Stimulated activated CD4-positive, alpha-beta T cell treated with anti-CD3 and anti-CD28 coated beads, Interleukin-15, amount 100 ng/mL, for 48 hours (primary cell): ENCODE measurements at places on chromosomes 6 and 20.

- no peak for DNase-seq
Measured at GRCh38 chr6:73774311-73774774, 78.3 kb downstream of the CD109 start.

DNA sequence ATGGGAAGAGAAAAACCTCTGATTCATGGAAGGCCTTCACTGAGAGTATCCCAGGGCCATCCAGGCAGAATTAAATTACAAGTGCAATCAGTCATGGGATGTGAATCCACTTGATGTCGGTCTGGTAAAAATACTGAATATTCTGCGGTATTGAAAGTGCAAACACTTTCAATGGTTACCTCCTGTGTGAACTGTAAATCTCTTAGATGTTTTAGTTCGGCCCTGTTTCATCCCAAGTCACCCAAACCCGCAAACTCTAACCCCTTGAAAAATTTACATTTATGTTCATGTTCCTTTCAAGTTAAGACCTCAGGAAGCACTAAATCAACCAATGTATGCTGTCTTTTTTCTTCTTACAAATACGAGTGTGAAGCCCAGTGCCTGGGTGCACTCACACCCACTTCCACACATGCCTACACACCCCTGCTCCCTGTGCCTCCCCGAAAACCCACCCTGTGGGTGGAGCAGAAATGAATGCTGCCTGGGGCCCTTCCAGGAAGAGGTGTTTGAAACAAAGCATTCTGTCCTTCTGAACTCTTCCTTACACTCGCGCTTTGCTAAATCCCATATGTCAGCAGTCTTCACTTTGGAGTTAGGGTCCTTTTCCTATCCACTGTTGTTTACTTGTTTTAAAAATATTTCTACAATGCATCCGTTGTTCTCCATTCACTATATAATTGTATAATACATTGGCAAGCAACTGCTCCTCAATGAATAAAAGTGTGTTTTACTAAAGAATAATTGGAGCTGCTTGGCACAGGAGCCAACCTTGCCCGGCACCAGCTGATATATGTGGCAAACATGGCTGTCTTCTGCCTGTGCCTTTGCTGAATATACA lies 62.7 kb downstream of the FYN start:
- DNase-seq = no peak

- no peak for DNase-seq
Measured at GRCh38 chr6:89134723-89135122, 11.1 kb upstream of the PM20D2 start.

- no peak for DNase-seq
Measured at GRCh38 chr20:49584418-49585382, 16.8 kb upstream of the PTGIS start.

DNA sequence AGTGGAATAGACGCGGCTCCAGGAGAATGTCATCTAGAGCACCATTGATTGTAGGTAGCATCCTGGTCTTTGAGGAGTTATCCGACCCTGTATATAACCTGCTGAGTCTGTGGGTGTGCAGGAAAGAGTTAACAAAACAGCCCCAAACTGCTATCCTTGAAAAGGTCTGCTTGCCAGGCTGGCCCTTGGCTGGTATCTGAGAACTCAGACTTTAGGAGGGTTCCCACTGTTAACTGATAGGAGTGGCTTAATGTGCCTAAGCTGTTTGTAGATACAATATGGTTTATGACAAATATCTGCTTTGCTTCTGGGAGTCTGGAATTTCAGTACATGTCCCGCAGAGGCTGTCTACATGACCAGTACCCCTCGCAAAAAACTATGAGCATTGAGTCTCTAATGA lies 27.6 kb upstream of the MCUR1 start:
- no peak for DNase-seq

DNA sequence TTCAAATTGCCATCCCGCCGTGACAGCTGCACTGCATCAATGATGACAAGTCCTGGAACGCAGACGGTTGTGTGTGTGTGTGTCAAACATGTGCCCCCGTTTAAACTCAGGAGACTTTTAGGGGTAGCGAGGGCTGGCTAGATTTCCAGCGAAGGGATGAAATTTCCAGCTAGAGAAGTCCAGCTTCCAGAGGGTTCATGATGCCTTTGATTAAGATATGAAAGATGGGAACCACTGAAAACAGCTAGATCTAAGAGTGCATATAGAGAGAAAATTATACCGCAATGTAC lies 644 bp downstream of the KIZ start:
- no peak for DNase-seq

- DNase-seq = no peak
Measured at GRCh38 chr6:11291582-11291981, 59.1 kb upstream of the NEDD9 start.

DNA sequence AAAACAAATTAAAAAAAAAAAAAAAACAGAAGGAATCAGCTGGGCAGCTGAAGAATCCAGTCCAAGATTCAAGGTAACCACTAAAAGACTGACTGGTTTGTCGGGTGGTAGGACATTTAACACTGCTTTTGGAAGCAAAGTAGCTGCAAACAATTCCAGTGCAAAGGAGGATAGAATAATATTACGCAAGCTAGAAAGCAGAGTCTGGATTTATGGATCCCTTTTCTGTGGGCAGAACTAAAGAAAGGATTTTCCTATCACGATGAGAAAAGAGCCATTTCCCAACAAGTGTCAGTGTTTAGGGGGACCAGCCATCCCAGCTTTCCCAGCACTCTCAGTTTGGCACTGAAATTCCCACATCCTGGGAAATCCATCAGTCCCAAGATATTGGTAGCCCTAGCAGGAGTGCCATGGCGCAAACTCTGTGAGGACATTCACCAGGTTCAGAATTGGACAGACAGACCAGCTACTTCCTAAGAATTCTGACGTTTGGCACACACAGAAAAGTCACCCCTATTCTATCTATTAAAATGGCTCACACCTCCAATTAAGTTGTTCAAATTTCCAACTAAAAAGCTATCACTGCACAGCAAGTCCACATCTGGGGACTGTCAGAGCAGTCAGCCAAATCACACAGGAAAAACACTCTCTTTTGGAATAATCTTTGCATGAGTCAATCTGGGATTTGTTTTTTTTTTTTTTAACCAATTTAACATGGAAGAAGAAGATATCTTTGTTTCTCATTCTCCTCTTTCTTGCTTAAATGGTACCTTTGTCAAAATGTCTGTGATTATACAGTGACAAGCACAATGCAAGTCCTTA lies 356.8 kb upstream of the ARID1B start:
- DNase-seq = no peak

- DNase-seq = no peak
Measured at GRCh38 chr6:170046791-170047626, 243.9 kb downstream of the DLL1 start.

GRCh38 chr6:43310624-43311023 lies 2.0 kb upstream of the CRIP3 start:
- DNase-seq = no peak

DNA sequence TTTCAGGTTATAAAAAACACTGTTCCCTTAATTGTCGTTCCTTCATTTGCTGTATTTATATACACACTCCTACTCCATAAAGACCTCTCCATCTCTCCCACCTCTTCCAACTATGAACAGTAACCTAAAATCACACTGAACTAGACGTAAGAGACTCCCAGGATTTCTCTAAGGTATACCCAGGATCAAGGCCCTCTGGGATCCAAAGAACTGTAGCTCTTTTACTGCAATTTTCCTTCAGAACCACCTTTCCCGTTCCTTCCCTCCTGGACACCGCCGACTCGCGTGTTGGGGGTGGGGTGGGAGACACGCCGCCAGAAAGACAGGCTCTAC lies 680 bp downstream of the LATS1 start:
- no peak for DNase-seq

- DNase-seq = no peak
Measured at GRCh38 chr20:52402514-52402913, 210.9 kb upstream of the ZFP64 start.

GRCh38 chr6:126967296-126968005 lies 151.0 kb upstream of the RSPO3 start:
- no peak for DNase-seq

DNA sequence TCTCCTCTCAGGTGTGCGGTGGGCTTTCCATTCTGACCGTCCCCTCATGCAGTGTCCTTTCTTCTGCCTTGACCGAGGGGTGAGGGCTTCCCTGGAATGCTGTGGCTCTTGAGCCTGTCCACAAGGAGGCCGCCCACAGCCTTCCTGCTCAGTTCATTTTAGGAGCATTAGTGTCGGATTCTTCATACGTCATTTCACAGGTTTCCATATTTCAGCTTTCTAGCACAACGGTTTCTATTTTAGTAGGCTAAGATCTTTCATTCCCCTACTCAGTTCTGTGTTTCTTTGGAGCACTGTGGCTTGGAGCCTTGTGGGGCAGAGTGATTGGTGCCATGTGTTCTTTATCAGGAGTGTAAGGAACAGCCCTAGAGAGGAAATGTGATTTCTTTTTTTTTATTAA lies 5.5 kb downstream of the PPP1R3G start:
- DNase-seq = no peak

DNA sequence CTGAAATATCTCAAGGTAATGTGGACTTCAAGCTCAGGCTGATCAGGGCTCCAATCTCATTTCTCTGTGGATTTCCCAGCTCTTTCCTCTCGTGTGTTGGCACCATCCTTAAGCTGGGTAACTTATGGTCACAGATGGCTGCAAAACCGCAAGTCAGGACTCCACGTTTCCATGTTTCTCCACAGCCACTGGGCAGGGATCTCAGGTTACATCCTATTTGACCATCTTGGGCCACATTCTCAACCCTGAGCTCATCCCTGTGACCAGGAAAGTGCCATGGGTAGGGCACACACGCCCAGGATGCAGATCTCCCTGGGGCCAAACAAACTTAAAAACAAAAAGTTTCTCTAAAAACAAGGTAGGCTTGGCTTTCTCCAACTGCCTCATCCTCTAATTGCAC lies 15.4 kb downstream of the RPS6KA2 start:
- DNase-seq = no peak

- DNase-seq = no peak
Measured at GRCh38 chr6:81735756-81736380, 16.6 kb downstream of the TENT5A start.

GRCh38 chr20:49759266-49759950 lies 45.7 kb upstream of the B4GALT5 start:
- DNase-seq = no peak

DNA sequence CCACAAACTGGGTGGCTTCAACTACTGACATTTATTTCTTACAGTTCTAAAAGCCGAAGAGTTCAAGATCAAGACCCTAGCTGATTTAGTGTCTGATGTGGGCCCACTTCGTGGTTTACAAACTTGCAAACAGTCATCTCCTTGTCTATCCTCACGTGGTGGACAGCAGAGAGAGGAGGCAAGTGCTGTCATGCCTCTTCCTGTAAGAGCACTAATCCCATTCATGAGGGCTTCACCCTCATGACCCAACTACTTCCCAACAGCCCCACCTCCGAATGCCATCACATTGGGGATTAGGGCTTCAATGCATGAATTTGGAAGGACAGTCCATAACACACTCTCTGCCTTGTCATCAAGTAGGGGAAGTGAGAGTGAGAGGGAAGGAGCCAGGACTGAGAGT lies 15.6 kb upstream of the ISM1 start:
- DNase-seq = no peak

- no peak for DNase-seq
Measured at GRCh38 chr6:30100585-30101443, 12.1 kb downstream of the TRIM31 start.

- DNase-seq = no peak
Measured at GRCh38 chr6:66986940-66987339, 1279.9 kb upstream of the EYS start.

DNA sequence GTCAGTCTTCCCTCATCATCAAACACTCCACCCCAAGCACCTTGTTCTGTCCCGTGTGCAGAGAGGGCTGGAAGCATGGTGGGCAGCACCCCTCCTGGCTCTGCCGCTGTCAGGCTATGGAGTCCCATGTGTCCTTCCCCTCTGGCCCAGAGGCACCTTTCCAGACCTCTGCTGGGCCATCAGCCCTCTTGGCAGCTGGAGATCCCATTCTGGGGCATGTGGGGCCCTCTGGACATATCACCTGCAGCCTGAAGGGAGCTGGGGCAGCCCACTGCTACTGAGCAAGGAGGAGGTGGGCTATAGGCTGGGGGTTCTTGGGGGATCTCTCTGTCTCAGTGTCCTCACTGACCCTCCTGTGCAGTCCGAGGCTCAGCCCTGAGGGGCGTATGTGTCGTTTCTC lies 42.2 kb downstream of the SUN5 start:
- DNase-seq = no peak

GRCh38 chr20:63381781-63382431 lies 20.8 kb upstream of the CHRNA4 start:
- DNase-seq = no peak

GRCh38 chr20:14264869-14265268 lies 72.5 kb downstream of the FLRT3 start:
- DNase-seq = no peak

DNA sequence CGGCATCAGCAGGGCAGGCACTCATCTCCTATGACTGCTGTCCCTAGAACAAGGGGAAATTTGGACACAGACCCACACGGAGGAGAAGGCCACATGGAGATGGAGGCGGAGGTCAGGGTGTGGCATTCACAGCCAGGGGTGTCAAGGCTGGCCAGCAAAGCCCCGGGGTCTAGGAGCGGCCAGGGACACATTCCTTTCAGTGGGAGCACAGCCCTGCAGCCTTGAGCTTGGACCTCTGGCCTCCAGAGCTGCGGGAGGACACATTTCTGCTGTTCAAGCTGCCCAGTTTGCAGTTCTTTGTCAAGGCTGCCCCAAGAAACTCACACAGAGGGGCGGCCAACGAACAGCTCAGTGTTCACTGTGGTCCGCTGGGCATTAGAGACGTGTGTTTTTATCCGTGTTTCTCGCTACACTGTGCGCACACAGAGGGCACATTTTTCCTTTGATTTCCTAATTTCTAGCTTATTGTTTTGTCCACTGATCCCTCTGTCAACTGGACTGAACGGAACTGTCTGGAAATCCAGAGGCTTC lies 93.4 kb upstream of the MPC1 start:
- no peak for DNase-seq

DNA sequence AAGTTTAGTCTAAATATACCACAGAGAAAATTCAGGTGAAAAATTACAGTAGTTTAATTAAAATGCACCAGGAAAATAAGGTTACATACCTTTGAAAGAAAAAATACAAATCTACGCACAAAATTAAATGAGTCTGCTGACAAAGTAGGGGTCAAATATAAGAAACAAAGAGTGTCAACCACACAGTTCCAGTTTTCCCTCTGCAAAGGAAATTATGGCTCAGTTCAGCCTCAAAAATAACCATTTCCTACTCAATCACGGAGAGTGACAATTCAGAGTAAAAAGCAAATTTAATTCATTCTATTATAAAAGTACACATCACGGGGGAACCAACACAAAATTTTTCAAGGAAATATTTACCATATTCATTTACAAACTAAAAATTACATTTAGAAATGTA lies 124.8 kb downstream of the PTPRK start:
- no peak for DNase-seq
